Smooth muscle cell of the coronary artery (primary cell): ENCODE measurements at places on chromosomes 3 and 15. TPM values are rescaled to one million over a fixed set of nuclear protein-coding genes. Genes with fewer than 3 reads are reported as not detected.

The TMEM87A gene
- total RNA-seq: 34.4 and 35.1 TPM in 2 replicates

The SLC6A11 gene
- total RNA-seq: under 0.01 TPM in 1 of 2 replicates, not detected in the other

The LSG1 gene
- total RNA-seq: 27.1 and 29.5 TPM in 2 replicates

The RABL3 gene
- 11.7 and 12.9 TPM in 2 replicates for total RNA-seq

The CFAP161 gene
- 0.15 TPM in 1 of 2 replicates, not detected in the other for total RNA-seq
